ENCODE measurements at places on chromosomes 7 and 10.

DNA sequence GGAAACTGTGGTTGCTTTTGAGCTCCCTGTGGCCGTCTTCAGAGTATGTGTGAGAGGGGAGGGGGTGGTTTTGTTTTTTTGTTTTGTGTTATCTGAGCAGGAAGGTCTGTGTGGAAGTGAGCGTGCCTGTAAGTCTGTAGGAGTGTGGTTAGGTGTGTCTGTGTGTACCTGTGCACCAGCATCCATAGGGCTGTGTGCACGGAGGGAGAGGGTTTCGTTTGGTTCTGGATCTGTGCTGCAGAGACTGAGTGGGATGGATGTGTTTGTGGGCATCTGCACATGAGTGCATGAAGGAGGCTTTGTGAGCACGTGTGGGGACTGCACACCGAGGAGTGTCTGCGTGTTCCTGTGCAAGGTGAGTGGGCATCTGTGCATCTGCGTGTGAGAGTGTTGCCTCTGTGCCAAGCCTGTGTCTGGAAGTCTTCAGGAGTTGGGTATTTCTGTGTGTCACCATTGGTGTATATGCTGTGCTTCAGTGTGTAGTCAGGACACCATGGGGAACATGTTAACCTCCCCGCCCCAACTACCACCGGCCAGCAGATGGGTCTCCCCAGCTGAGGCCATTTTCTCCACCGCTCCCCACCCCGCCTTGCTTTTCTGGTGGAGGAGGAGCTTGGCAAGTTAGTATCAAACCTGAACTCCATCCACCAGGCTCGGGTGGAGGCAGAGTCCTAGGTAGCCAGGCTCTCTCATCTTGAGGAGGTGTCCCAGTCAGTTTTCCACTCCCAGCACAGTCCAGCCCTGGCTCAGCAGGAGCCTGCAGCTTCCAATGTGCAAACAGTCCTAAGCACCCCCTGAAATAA, 7.1 kb upstream of the TLX1 start:
- no peak for DNase-seq

DNA sequence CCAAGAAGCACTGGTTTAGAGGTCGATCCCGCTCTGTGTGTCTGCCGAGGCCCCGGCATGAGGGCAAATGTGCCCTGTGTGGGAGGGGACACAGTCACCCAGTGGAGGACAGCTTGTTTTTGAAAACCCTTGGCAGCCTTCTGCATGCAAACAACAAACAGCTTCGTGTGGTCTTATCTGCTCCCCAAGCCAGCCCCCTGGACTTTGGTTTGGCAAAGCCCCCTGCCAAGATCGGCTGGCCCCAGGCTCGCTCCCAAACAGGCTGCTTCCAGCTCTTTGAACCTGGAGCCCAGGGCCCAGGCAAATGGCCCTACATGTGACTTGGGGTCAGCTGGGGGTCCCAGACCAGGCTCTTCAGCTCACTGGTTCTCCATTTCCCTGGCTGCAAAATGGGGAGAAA, 2.9 kb downstream of the ELN start:
- DNase-seq: no peak

DNA sequence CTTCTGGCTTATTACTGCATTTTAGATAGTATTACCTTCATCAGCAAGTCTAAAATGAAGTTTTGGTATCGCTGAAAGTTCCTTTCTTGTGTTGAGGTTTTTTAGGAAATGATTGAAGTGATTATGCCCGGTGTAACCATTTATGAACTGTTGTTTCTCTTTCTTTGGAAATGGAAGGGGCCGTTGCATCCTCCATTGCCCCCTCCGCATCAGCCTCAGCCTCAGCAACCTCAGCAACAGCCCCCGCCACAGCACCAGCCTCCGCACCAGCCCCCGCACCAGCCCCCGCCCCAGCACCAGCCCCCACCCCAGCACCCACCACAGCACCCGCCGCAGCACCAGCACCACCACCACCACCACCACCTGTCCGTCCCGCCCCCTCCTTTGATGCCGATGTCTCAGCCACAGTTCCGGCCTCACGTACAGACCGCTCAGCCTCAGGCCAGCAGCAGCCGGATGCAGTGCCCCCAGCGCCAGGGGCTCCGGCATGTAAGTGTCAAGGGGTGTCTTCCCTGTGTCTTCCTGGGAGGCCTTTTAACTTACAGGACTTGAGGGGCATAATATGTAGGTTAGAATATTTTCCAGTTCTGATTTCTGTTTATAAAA, 72.6 kb downstream of the SHH start:
- no peak for DNase-seq

GRCh38 chr10:71857934-71858890, 7.2 kb upstream of the PSAP start:
- DNase-seq: no peak

DNA sequence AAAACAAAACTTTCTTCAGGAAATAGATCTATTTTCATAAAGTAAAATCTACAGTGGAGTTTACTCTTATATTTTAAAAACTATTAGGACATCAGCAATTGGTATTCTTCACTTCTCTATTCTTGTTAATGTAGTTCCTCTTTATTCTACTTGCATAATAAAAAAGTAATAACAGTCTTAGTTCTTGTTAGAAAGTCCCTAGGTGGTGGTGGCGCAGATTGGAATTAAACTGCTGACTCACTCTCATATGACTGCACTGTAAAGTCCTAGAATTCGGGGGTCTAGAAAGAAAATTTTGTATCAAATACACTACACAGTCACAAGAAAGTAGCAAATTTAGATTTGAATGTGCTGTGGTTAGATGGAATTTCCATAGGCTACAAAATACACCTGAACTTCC, 44.6 kb upstream of the TES start:
- DNase-seq: no peak

- no peak for DNase-seq
Measured at GRCh38 chr7:38452681-38453108, 178.5 kb downstream of the AMPH start.

- no peak for DNase-seq
Measured at GRCh38 chr10:116026315-116026714, 246.7 kb downstream of the GFRA1 start.

- DNase-seq: no peak
Measured at GRCh38 chr10:60175441-60175971, 214.2 kb downstream of the ANK3 start.

DNA sequence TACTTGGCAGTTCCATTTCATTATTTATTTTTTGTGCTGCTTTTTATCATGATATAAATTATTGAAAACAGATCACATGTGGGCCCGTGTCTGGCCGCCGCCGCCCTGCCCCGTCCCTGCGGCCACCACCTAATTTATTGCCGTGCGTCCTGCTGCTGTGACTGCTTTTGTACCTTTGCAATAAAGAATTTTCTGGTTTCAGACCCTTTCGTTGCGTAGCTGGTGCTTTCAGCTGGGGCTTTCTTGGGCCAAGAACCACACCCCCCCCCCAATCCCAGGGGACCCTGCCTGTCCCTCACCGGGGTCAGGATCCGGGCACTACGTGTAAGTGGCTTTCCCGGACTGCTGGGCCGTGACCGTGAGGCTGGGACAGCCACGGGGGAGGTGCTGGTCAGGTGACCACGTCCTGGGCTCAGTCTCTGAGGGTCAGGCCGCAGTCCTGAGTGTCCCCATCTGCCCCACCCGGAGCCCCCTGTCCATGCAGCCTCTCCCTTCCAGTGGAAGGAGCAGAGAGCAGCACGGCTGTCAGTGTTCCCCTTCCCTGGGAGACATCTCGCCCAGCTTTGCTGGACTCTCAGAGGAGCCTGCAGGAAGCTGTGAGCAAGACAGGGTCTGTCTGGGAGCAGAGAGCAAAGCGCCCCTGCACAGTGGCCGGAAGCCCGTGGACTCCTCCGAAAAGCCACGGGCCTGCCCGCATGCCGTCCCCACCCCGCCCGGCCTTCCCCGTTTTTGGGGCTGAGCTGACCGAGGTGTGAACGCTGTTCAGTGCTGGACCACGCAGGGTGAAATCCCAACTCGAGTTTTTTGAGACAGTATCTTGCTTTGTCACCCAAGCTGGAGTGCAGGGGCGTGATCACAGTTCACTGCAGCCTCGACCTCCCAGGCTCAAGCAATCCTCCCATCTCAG, 12.6 kb downstream of the MAFK start:
- DNase-seq: no peak

DNA sequence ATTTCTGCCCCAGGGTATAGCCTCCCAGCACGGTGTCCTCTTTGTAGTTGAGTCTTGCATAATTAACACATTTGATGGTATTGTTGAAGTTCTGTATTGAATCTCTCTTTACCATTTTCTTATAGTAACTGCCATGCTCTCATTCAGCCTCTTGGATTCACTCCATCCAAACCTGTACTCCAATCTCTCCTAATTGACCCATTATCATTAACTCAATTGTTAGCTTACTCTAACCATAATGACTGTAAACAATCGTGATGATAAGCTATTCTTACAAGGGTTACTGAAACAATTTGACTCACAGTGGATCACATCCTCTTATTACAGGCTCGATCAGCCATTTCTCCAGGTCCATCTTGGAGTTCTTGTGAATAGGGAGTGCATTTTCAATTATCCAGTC, 191.9 kb upstream of the AGK start:
- no peak for DNase-seq

- DNase-seq: no peak
Measured at GRCh38 chr10:130108934-130109604, 1.6 kb downstream of the C10orf143 start.

- DNase-seq: no peak
Measured at GRCh38 chr7:84583331-84583730, 388.7 kb upstream of the SEMA3A start.

DNA sequence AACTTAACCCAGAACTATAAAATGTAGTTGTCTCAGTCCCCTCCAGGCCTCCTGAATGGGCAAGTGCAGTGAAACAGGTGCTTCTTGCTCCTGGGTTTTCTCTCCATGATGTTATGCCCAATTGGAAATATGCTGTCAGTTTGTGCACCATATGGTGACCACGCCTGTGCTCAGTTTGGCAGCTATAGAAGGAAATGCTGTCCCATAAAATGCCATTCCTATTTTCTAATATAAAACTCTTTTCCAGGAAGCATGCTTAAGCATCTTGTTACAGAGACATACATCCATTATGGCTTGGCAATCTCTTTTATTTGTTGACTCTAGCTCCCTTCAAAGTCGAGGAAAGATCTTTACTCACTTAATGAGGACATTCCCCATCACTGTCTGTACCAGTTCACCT, 45.2 kb downstream of the FGFBP3 start:
- no peak for DNase-seq

- no peak for DNase-seq
Measured at GRCh38 chr7:74182453-74183090, 8.4 kb downstream of the EIF4H start.

- no peak for DNase-seq
Measured at GRCh38 chr10:23742368-23742767, 303.5 kb downstream of the OTUD1 start.

- no peak for DNase-seq
Measured at GRCh38 chr10:93656155-93656554, 43.8 kb downstream of the PDE6C start.

- DNase-seq: no peak
Measured at GRCh38 chr10:31274310-31274709, 44.7 kb upstream of the ZEB1 start.

DNA sequence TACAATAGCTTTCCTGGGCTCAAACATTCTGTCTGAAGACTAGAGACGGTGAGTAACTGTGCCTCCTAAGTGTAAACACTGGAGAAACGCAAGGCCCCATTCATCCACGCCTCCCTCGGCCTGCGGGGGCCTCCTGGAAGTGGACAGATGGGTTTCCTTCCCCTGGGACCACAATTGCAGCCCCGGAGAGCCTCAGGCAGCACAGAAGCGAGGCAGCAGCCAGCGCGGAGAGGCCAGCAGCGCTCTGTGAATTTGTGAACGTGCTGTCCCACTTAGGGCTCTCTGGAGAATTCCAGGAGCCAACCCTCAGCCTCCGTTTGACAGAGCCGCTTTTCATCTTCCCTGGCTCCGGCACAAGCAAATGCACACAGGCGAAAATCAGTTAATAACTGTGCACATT, 23.2 kb upstream of the CALN1 start:
- DNase-seq: no peak

GRCh38 chr7:146654048-146654447, 537.4 kb downstream of the CNTNAP2 start:
- DNase-seq: no peak

- DNase-seq: peak; percentile 77
Measured at GRCh38 chr7:20798081-20798693, 11.5 kb upstream of the SP8 start.

DNA sequence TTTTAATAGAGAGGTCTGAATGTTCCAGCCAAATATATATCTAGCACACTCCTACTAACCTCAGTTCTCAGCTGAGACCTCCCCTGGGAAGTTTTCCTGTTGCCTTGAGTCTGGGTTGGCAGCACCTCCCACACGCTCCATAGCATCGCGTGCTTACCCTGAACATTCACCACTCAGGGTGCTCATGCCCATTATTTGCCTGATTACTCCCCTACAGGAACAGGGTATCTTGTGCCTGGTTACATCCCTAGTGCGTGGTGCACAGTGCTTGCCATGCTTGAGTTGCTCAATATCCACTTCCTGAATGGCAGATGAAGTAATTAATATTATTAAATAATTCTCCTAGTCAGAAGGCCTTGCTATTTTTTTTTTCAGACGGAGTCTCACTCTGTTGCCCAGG, 269.9 kb upstream of the IMMP2L start:
- DNase-seq: no peak

DNA sequence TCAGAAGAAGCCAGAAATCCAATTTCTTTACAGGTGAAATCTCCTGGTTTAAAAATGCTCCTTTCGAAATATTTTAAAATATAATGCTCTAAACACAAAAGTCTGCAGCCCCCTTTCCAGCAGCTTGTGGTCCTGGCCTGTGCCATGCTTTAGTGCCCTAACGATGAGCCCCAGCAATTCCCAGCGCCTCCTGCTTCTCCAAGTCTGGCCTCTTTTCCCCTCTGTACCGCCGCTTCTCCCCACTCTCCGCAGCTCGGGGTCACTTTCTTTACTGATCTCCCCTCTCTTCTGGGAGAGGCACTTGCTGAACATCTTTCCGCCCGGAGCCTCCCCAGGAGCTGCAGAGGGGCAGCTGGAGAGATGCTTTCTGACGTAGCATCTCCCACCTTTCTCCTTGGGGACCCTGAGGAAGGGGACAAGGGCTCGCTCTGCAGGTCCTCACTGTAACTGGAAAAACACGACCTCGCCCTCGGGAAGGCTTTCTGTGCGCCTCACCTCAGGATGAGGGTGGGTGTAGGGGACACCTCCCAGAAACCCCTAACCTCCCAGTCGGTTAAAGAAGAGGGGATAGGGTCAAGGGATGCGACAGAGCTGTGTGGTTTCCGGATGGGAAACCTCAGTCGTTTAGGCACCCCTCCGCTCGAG, 565 bp upstream of the INA start:
- DNase-seq: no peak

Data from neuronal stem cell (in vitro differentiated cells).